ENCODE measurements at places on chromosomes 5 and 9.

DNA sequence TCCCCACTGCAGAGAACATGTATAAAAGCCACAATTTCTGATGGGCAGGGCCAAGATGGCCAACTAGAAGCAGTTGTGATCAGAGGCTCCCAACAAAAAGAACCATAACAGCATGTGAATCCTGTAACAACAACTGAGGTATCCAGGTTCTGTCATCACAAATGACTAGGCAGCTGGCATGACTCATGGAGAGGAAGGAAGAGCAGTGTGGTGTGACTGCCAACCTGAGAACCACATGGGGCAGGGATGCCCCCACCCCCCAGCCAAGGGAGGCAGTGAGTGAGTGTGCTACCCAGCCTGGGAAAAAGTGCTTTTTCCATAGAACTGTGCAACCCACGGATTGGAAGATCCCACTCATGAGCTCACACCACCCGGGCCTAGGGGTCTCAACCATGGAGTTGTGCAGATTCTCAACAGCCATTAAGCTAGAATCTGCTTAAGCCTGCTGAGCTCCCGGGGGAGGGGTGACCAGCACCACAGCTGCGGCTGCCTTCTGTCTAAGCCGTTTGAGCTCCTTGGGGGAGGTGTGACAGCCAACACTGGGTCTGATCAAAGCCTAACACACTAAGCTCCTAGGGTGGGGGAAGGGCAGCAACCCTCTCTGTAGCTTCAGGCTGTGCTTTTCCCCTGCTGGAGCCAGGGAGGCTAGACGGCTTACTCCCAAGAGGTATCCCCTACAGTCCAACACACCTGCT lies 80.1 kb upstream of the DMAC1 start:
- peak; percentile 85 for DNase-seq

- DNase-seq: no peak
These were observed 70.0 kb downstream of the LMNB1 start for GRCh38 chr5:126846744-126847455.

DNA sequence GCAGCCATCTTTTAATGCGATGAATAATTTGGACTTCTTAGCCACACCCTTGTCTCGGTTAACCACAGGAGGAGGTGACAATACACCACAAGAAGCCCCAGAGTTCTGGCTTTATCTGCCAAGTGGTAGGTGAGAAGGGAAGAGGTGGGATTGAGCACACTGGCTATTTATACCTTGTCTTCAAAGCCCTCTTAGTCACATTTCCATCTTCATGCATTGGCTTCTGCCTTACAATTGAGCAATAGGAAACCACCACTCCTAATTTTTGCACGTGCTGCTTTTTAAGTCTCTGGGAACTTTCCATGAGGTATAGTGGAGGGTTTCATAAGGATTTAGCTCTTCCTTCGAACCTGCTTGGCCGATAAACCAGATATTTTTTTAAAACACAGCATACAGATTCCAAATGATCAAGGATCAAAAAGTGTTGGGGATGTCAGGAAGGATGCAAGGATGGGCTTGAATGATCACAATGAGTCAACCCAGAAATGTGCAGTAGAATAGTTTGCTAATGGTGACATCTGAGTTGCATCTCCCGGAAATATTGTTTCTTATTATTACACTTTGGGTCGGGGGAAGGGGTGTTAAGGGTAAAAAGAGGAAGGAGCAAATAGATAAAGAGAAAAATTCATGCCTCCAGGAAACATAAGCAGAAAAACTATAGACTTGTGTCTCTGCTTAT lies 25.5 kb downstream of the PLAC8L1 start:
- peak; percentile 70 for DNase-seq

DNA sequence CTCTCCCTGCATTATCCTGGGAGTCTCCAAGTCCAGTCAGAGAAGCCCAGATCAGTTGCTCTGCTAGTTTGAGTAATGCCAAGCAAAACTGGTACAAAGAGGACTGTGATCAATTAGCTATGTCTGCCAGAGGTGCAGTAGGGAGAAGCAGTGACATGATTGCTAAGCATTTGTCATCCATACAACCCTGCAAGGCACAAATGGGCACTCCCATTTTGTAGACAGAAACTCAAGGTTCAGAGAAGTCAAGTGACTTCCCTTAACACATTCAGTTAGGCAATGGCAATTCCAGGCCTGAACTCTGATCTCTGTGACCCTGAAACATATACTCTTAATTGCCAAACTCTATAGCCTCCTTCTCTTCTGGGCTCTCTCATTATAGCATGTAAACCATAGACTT lies 34.0 kb downstream of the NDST1 start:
- no peak for DNase-seq

All from activated CD4-positive, alpha-beta T cell treated with anti-CD3 and anti-CD28 coated beads, Interleukin-10, Interleukin-2, amounts not matched to agents 100 ng/mL and 50 ng/mL, durations not matched to agents 16 hours and 8 hours (primary cell).